ENCODE measurements at places on chromosomes 1 and 21. TPM values are rescaled to one million over a fixed set of nuclear protein-coding genes. Genes with fewer than 3 reads are reported as not detected.

CD34 gene
- 79.6 TPM for total RNA-seq

MUL1 gene
- 27.5 TPM for total RNA-seq

GJB3 gene
- total RNA-seq, result not detected

RNU1-4 gene
- total RNA-seq, result under 0.01 TPM

CGN gene
- 44.6 TPM for total RNA-seq

REN gene
- total RNA-seq, result not detected

CBR3 gene
- total RNA-seq, result 21.0 TPM

NPPB gene
- not detected for total RNA-seq

PDPN gene
- 98.2 TPM for total RNA-seq
